ENCODE measurements at places on chromosomes 4 and X.

GRCh38 chrX:42759881-42760280, 18.1 kb downstream of the PPP1R2C start:
- no peak for DNase-seq

GRCh38 chr4:79083406-79084010, 144.3 kb upstream of the PAQR3 start:
- DNase-seq = no peak

DNA sequence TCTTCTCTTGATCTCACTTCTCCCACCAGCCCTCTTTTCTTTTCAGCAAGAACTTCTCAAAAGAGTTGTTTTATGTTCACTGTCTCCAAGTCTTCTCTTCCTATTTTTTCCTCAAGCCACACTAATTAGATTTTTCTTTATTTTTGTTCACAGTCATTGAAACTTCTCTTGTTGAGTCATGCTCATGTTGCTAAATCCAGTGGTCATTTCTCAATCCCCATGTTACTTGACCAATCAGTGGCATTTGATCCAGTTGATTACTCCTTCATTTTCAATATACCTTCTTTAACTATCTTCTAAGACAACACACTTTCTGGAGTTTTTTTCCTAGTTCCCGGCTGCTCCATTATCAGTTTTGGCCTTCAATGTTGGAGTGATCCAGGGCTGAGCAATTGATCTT, 103.1 kb upstream of the LSM6 start:
- DNase-seq = no peak

GRCh38 chrX:30296408-30297254, 12.6 kb downstream of the NR0B1 start:
- DNase-seq = no peak

- no peak for DNase-seq
These were observed 21.4 kb upstream of the NOX1 start for GRCh38 chrX:100895365-100896075.

DNA sequence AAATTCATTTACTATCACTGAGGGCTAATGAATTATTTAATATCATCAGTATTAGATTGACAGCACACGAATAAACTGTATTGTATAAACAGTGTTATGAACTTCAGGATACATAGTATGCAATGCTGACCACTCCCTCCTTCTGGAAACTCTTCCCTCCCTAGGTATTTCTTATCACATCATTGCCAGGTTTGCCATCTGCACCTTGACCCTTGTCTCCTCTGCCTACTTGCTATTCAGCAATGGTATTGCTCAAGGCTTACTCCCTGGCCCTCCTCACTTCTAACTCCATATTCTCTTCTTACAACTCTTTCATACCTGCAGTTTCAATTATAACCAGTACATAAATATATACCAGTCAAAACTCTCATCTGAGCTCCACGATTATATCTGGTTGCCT, 38.9 kb downstream of the ATP8A1 start:
- no peak for DNase-seq

DNA sequence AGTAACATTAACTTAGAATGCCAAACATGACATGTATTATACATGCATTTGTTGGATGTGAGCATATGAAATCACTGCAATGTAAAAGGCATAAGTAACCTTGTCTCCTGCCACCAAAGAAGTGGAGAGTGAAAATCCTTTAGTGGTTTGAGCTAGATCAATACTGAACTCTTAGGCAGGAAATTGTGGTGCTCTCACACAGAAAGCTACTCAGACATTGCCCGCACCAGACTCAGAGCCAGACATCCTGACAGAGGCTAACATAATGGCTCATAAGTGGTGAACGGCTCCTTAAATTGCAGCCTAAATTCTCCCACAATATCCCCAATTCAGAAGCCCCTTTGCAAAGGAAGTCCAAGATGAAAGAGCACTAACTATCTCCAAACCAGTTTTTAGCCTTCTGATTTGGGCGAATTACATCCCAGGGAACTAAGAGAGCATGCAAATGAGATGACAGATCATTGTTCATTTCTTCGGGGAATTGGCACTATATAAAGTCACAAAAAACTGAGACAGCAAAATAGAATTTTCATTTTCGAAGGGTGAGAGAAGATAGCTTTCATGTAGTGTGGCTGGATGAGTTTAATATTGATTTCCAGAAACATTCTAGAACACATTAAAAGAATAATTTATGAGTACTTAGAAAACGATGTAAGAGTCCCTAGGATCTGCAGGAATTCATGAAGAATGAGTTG, 233.6 kb upstream of the RPS6KA3 start:
- no peak for DNase-seq

- DNase-seq = no peak
These were observed 181.5 kb downstream of the NSUN7 start for GRCh38 chr4:40931238-40931637.

GRCh38 chr4:55172694-55173287, 47.4 kb upstream of the KDR start:
- DNase-seq = no peak

- no peak for DNase-seq
These were observed 891 bp downstream of the XK start for GRCh38 chrX:37686369-37686995.

- DNase-seq = no peak
These were observed 9.2 kb downstream of the DTHD1 start for GRCh38 chr4:36290641-36291040.

GRCh38 chr4:168335621-168336020, 17.1 kb upstream of the DDX60 start:
- DNase-seq = no peak

DNA sequence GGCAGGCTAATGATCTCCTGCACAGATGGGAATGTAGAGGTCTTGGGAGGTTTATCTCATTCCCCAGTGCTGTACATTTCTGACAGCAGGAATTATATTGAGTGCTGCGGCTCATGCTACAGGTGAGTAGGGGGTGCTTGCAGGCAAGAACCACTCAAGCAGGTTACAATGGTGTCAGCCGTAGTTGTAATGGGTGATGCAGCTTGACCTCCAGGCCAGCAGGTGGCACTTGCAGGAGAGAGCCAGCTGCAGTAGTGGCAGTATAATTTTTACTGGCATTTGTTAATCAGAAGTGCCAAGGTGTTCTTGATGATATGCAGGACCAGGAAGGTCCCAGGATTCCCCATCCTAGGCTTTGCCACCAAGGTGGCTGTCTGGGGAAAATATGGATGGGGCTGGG, 759.6 kb upstream of the NDST4 start:
- DNase-seq = no peak

DNA sequence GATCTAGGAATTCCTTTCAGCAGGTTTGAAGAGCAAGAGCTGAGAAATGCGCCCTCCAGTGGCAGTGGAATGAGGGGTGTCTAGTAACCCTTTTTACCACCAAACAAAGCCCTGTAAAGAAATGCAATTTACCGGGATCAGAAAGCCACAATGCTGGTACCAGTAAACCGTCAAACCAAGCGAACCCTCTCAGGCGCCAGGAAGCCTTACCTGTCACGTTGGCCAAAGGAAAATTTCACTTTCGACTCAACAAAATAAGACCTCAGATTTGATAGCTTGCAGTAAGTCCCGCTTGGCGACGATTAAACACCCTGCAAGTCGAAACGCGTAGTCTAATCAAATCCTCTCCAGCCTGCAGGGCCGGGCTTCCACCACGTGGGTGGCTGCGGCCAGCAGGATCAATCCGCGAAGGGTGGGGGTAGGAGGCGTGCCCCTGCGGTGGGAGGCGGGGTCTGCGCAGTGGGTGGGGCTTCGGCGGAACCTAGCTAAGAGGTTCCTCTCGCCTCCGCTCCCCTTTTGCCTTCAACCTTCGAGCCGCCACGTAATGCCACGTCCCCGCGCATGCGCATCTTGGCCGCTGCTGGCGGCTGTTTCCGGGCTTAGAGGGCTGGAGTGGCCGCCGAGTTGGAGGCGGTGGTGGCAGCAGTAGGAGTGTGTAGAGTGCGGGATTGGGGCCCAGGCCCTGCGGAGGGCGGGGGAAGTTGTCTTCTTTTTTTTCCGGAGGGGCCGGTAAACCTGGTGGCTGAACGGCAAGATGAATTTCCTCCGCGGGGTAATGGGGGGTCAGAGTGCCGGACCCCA, at the start of gene USO1:
Gene USO1 (plus strand): TSS at position 512 of the 801 bp plus-strand sequence. CDS start 243 bp downstream, at position 755.
- peak; percentile 99 for DNase-seq
